ENCODE measurements at places on chromosomes 7 and 10. TPM values are rescaled to one million over a fixed set of nuclear protein-coding genes. Genes with fewer than 3 reads are reported as not detected.

KLHDC10 gene
- 2.2 TPM for polyA plus RNA-seq

TRIM24 gene
- polyA plus RNA-seq, result 8.4 TPM

CALCR gene
- polyA plus RNA-seq, result not detected

CALML5 gene
- polyA plus RNA-seq, result not detected

RHOBTB1 gene
- polyA plus RNA-seq, result not detected

TMEM196 gene
- not detected for polyA plus RNA-seq

NPSR1 gene
- polyA plus RNA-seq, result not detected

AKR1C3 gene
- polyA plus RNA-seq, result 4.2 TPM

IL2RA gene
- 8.3 TPM for polyA plus RNA-seq

ADRA2A gene
- polyA plus RNA-seq, result not detected

MYH16 gene
- polyA plus RNA-seq, result not detected

TEX47 gene
- not detected for polyA plus RNA-seq

RNF148 gene
- not detected for polyA plus RNA-seq

PRPS1L1 gene
- polyA plus RNA-seq, result not detected

GRID2IP gene
- polyA plus RNA-seq, result not detected

WDR86 gene
- polyA plus RNA-seq, result 10.4 TPM

MSMB gene
- polyA plus RNA-seq, result not detected

AOAH gene
- 59.2 TPM for polyA plus RNA-seq

ACBD7 gene
- polyA plus RNA-seq, result not detected

NME8 gene
- polyA plus RNA-seq, result not detected

TAS2R39 gene
- polyA plus RNA-seq, result not detected

BAMBI gene
- polyA plus RNA-seq, result 0.56 TPM

ENKUR gene
- not detected for polyA plus RNA-seq
